ENCODE measurements at places on chromosomes 7 and 10.

- no peak for DNase-seq
These were observed 114.5 kb upstream of the CAV2 start for GRCh38 chr7:116384936-116385635.

- no peak for DNase-seq
These were observed 127.2 kb downstream of the CELF2 start for GRCh38 chr10:11144626-11145494.

GRCh38 chr10:71348850-71349249, 29.8 kb downstream of the SLC29A3 start:
- DNase-seq: no peak

DNA sequence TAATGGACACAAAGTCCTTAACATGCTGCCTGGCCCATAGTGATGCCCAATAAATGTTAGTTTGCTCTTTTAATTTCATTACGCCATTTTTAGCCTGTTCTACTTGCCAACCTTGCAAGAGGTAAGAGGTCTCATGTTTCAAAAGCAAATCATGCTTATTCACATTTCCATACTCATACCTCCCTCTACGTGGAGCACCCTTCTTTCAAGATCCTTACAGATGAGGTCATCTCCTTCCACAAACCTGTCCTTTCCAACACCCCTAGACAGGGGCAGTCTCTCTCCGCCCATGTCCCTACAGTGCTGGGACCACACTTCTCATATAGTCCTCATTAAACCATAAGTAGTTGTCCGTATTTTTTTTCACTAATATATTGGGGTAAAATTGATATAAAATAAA, 271.3 kb downstream of the FGFR2 start:
- DNase-seq: no peak

DNA sequence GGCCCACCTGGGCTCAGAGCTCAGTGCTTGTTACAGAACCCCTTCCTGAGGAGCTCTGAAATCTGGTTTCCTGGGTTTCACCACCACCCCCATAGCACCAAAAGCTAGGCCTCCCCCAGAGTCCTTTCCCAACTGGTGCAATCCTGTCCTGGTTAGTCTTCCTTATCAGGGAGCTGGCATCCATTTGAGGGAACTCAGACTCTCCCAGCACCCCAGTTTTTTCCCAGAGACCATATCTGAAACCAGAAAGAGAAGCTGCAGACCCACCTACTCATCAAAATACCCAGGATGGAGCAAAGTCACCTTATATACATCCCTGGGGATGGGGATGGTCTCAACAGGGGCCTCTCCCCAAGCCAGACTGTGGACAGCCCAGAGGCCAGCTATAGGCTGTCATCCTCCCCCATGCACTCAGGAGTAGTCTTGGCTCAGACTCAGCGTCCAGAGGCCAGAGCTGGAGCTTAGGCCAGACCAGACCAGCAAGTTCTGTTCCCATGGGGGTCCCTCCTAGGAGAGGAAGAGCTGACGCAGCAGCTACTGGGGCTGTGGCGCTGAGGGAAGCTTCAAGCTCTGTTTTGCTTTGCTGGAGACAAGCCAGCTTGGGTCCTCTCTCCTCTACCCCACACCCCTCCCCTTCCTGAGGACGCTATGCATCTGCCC, 3.0 kb downstream of the TBATA start:
- no peak for DNase-seq

DNA sequence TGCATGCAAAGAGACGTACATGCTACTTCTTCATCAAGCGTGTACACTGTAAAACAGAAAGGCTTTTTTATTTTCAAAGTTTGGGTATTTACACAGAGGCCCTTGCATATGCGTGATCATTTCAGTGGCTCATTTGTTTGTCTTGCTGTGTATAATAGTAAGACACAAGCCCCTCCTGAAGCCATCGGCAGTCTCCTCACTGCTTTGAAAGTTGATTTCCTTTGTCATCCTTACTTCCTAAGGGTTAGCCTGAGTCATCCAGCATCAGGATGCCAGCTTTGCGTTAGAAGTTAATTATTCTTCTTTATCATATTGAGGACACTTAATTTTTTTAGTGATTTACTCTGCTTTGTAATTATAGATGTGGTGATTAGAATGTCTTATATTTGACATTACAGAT, 72.5 kb upstream of the CTBP2 start:
- peak; percentile 29 for DNase-seq

Measured in astrocyte (in vitro differentiated cells and primary cell).